ENCODE measurements at places on chromosomes 1 and 21. TPM values are rescaled to one million over a fixed set of nuclear protein-coding genes. Genes with fewer than 3 reads are reported as not detected.

Gene DNAH14
- 15.9 TPM for polyA plus RNA-seq

Gene ADAM30
- not detected for polyA plus RNA-seq

Gene PIAS3
- 18.6 TPM for polyA plus RNA-seq

Gene KIRREL1
- polyA plus RNA-seq, result 41.3 TPM

Gene C1QC
- not detected for polyA plus RNA-seq

Gene HFM1
- 0.08 TPM for polyA plus RNA-seq

Gene ARTN
- polyA plus RNA-seq, result 0.49 TPM

Gene CHAF1B
- polyA plus RNA-seq, result 12.9 TPM

DNA sequence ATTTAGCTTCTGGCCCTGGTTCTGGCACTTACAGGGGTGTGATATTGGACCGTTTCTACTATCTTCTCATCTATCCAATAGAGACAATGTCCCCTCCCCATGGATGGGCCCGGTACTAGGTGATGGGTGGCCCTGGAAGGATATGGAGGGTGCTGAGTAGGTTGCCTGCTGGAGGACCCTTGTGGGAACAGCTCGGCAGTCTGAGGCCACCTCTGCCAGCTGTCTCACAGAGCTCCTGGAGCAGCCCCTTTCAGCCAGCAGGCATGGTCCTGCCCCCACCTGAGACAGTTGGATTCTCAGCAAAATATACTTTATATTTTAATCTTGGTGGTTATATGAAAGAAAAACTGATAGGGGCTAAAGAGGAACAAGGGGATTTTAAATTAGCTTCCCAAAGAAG is 101.0 kb upstream of the LMO4 start:
- no peak for DNase-seq

GRCh38 chr1:238826891-238827290 is 559.5 kb upstream of the CHRM3 start:
- no peak for DNase-seq

GRCh38 chr1:2042830-2043773 is 7.1 kb upstream of the PRKCZ start:
- no peak for DNase-seq

- DNase-seq, result no peak
Measured at GRCh38 chr1:186615332-186615731, 64.9 kb downstream of the PTGS2 start.

DNA sequence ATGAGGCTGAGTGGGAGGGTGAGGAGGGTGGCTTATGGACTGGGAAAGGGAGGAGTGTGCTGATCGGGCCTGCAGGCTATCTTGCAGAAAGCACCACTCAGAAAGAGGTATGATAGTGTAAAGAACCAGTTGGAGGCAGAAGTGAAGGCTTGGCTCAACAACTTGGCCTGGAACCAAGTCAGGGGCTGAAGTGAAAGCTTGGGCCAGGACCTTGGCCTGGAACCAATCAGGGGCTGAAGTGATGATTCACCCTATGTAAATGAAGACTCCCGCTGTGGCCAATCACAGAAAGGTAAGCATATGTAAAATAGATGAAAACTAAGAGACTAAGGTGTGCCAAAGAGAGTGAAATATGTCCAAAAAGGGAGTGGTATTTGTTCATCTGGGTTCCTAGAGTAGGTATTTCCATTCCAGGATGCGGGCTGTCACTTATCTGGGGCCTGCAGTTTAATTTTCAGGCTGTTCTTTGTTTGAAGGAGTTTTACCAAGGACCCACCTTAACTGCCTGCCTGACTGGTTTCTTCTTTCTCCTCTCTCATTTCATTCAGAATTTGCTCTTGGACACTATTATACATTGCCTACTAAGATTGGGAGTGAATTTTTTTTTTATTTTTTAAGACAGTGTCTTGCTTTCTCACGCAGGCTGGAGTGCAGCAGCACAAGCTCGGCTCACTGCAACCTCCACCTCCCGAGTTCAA is 5.1 kb upstream of the RFX5 start:
- DNase-seq, result peak; percentile 23

Data from A549 (cell line).